ENCODE measurements at places on chromosomes 12 and 14.

DNA sequence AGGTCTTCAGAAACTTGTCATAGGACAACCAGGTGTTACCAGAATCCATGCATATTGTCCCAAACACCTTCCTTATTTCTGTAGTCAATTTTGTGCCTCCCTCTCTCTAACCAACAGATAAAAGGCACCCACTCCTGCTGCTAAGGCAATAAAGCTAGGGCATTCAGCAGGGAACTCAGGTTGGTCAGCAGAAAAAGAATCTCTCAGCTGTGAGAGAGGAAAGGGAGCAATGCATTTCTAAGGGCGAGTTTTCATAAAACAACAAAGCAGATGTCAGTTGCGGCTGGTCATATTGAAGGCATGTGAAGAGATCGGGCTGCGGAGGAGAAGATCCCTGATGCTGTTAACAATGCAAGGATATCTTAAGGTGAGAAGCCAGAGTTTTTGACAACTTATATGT lies 7.4 kb upstream of the POU6F1 start:
- no peak for DNase-seq

- DNase-seq: no peak
Observed at GRCh38 chr14:93889739-93890483, 37.2 kb upstream of the FAM181A start.

DNA sequence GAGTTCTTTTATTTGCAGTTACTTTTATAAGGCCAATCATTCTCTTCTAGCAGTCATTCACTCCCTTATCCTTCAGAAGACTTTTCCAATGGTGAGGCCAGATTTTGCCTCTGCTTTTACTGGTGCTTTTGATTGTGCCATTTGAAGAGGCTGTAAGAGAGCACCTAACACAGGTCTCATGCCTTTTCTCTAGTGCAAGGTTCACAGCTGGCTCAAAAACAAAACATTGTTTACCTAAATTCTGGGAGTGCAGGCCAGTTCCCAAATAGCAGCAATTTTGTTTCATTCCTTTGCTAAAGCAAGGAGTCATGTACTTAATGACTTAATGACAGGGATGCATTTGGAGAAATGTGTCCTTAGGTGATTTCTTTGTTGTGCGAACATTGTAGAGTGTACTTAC lies 192.0 kb downstream of the SYT10 start:
- DNase-seq: no peak

DNA sequence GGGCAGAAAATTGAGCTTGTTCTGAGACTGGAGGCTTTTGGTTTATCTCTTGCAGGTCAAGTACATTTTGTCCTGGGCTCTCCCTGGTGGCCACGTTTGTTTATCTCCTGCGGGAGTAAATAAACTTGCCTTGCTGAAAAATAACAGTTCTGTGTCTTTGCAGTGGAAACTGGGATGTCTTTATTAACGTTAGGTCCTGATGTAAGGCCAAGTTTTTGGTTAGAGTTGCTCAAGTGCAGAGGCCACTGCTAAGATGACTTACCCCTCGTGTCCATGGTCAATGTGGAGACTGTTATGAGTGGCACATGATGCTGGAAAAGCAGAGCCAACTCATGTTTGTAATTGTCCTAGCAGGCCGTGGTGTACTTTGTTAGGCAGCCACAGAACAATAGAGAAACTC lies 3.8 kb downstream of the PTPN11 start:
- DNase-seq: no peak

GRCh38 chr12:23424685-23425084 lies 524.8 kb downstream of the SOX5 start:
- DNase-seq: no peak

Measured in CD4-positive, alpha-beta T cell treated with Interleukin-21 for 1 hour (primary cell).